Activated naive CD4-positive, alpha-beta T cell treated with anti-CD3 and anti-CD28 coated beads, Interleukin-2, amount 50 U/mL, for 72 hours (primary cell): ENCODE measurements at places on chromosomes 12 and 14. TPM values are rescaled to one million over a fixed set of nuclear protein-coding genes. Genes with fewer than 3 reads are reported as not detected.
A peak's percentile ranks its signal among the peaks of the same experiment; 100 is the strongest.

Gene SPATS2
- total RNA-seq = 14.3 TPM

DNA sequence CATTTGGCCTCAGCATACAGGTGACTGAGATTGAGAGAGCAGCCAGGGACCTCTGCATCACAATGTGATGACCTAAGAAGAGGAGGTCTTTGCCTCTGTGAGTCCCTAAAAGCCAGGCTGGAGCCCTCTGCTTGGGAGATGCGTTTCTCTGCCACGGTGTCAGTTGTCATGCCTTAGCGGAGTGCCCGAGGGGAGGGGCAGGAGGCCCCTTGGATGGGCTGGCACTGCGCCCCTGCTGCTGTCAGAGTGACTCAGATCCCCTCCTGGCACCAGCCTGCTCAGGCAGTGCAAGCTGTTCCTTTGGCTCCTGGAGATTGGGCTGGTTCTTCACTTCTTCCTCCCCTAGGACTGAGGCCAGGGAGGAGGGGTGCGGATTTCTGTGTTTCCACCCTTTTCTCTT lies 64.9 kb upstream of the KCNA5 start:
- no peak for DNase-seq

Gene ITFG2
- total RNA-seq = 36.3 TPM

GRCh38 chr12:109772622-109773321 lies 59.1 kb downstream of the FAM222A start:
- peak; percentile 47 for DNase-seq

Gene B4GALNT1
- total RNA-seq = 3.2 TPM

- no peak for DNase-seq
Observed at GRCh38 chr12:103269946-103270345, 225.8 kb downstream of the C12orf42 start.

Gene LIN52
- 29.7 TPM for total RNA-seq

Gene SMCO2
- total RNA-seq = 0.37 TPM

DNA sequence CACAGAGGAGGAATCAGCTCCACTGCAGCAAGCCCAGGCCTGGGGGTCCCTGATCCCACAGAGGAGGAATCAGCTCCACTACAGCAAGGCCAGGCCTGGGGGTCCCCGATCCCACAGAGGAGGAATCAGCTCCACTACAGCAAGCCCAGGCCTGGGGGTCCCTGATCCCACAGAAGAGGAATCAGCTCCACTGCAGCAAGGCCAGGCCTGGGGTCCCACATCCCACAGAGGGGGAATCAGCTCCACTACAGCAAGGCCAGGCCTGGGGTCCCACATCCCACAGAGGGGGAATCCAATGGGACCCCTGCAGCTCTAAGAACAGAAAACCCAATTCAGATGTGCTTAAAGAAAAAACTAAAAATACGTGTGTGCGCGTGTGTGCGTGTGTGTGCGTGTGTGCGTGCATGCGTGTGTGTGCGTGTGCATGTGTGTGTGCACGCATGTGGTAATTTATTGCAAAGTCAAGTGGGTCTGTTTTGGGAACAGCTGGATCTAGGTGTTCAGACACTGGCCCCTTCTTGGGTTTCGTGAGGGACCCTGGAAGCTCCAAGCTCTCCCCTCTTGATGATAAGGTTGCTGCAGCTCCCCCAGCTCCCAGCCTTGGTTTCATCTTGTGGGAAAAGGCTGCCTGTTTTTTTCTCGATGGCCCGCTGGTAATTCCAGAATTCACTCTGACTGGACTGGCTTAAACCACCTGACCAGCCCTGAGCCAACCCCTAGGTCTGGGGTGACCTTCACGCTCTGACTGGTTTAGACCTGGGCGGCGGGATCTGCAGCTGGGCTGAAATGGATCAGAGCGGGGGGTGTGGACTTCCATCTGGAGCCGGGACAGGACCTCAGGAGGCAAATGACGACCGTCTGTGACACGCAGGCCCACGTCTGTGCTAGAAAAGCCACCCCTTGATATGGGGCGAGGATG lies 47.1 kb downstream of the GALNT9 start:
- no peak for DNase-seq

- DNase-seq = no peak
Observed at GRCh38 chr12:93201990-93202389, 175.7 kb upstream of the NUDT4 start.

Gene EMC9
- 36.8 TPM for total RNA-seq

GRCh38 chr12:6961695-6962284 lies 8.7 kb downstream of the PHB2 start:
- DNase-seq = peak; percentile 72

DNA sequence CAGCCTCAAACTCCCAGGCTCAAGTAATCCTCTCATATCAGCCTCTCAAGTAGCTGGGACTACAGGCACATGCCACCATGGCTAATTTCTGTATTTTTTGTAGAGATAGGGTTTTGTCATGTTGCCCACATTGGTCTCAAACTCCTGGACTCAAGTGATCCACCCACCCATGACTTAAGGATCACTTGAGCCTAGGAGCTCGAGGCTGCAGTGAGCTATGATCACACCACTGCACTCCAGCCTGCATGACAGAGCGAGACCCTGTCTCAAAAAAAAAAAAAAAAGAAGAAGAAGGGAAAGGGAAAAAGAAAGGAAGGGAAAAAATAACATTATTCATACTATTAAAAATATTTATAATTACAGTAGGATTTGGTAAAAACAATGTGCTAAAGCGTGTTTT lies 19.2 kb downstream of the EPS8 start:
- DNase-seq = no peak

- DNase-seq = no peak
Observed at GRCh38 chr14:101881426-101881825, 82.9 kb upstream of the DYNC1H1 start.

Gene IL22
- total RNA-seq = not detected
